ENCODE measurements at places on chromosomes 1 and 21.
A peak's percentile ranks its signal among the peaks of the same experiment; 100 is the strongest.

- H3K36me3 ChIP-seq: no peaks in the 10 kb centered on the region
- H3K27me3 ChIP-seq: no peaks in the 10 kb centered on the region
- no peak overlapping the region for H3K27ac ChIP-seq
- no peaks in the 10 kb centered on the region for H3K4me1 ChIP-seq
Observed at GRCh38 chr1:179663810-179664209, 72.2 kb downstream of the TDRD5 start.

DNA sequence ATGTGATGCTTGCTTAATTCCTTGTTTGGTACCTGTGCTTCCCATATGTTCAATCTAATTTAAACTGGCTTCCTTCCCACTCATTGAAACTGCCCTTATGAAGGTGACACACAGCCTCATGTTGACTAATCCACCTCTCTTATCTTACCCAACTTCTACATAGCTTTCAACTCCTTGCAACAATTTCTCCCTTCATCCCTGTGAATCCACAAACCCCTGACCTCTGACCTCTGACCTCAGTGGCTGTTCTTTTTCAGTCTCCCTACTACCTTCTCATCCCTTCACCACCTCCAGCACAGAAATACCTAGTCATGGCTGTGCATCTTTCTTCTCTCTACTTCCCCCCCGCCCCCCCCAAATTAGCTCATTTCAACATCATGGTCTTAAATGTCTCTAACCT, 144.5 kb downstream of the TTLL7 start:
- H3K36me3 ChIP-seq: no peaks in the 10 kb centered on the region
- H3K27me3 ChIP-seq: no peaks in the 10 kb centered on the region
- H3K4me1 ChIP-seq: no peaks in the 10 kb centered on the region

DNA sequence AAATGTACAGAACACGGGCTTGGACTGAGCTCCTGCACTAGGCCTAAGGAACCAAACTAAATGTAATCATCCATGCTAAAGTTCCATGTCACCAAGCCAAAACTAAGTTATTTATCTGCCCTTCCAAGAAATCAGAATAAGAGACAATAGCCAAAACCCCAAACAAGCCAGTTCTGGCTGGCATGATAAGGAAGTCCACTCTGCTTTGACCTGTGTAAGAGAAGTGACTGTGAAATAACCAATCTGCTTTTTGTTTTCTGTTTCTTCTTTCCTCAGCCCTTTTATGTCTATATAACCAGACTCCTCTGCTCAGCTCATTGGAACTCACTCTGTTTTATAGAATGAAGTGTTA, 15.1 kb downstream of the PLPPR5 start:
- H3K4me1 ChIP-seq: peaks cover 17% of the 10 kb centered on the region
- no peak for DNase-seq
- no peak overlapping the region for H3K4me3 ChIP-seq
- no peaks in the 10 kb centered on the region for H3K36me3 ChIP-seq
- H3K27ac ChIP-seq: no peak overlapping the region

- no peak overlapping the region for H3K27ac ChIP-seq
- no peaks in the 10 kb centered on the region for H3K36me3 ChIP-seq
- H3K4me1 ChIP-seq: peaks cover 42% of the 10 kb centered on the region
- peak; percentile 36 for DNase-seq
Observed at GRCh38 chr1:234726359-234726943, 116.5 kb upstream of the IRF2BP2 start.

GRCh38 chr1:43238085-43238484, 31.7 kb upstream of the TMEM125 start:
- no peaks in the 10 kb centered on the region for H3K4me1 ChIP-seq
- no peaks in the 10 kb centered on the region for H3K27me3 ChIP-seq
- no peak overlapping the region for H3K27ac ChIP-seq
- H3K4me3 ChIP-seq: no peak overlapping the region
- peak; percentile 89 for DNase-seq

DNA sequence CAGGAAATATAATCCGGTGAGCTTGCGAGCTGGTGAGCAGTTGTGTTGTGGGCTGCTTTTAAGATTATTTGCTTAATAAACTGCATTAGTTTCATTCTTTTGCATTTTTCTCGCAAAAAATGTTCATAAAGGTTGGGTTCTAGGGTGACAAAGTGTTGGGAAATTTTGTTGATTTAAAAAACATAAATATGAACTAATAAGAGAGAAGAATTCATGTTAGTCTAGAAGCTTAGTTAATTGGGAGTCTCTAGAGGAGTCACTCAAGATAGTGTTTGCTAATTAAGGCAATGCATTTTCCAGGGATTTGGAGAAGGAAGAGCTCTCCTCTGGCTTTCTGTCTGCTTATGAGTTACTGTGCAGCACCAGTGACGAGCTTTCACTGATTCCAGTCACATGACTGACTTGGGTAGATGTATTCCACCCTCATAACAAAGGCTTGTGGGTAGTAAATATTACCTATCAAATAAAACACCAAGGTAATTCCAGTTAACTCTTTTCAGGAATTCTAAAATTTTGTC, 417.0 kb downstream of the PTBP2 start:
- H3K4me3 ChIP-seq: no peak overlapping the region
- H3K36me3 ChIP-seq: no peaks in the 10 kb centered on the region
- H3K27me3 ChIP-seq: no peaks in the 10 kb centered on the region
- no peak overlapping the region for H3K27ac ChIP-seq
- no peaks in the 10 kb centered on the region for H3K4me1 ChIP-seq
- DNase-seq: no peak

DNA sequence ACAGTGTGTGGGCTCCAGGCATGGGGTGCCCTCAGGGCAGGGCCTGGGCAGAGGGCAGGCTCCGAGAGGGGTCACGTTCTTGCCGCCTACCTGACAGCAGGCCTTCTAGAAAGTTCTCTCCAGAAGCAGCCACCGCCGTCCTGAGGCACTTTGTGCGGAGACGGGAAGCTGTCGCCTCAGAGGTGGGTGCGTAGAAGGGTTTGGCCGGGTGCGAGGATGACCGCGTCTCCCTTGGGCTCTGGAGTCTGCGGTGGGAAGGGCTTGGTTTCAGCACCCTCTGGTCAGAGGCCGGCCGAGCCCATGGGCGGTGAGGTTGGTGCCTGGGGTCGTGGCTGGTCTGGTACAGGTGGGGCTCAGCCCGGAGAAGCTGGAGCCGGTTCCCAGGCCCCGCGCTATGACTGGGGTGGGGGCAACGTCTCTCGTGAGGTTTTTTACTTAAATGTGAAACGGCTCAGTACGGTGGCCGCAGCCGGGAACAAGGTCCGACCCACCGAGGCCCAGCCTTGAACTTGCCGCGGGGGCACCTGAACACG, 10.1 kb upstream of the TTLL10 start:
- peak overlapping the region; percentile 44 for H3K4me3 ChIP-seq
- H3K27me3 ChIP-seq: no peaks in the 10 kb centered on the region
- H3K36me3 ChIP-seq: no peaks in the 10 kb centered on the region
- DNase-seq: no peak
- peaks cover 14% of the 10 kb centered on the region for H3K4me1 ChIP-seq

GRCh38 chr1:110011527-110012041, 22.8 kb upstream of the STRIP1 start:
- H3K4me1 ChIP-seq: peaks cover 10% of the 10 kb centered on the region
- peak; percentile 69 for DNase-seq
- peaks cover 55% of the 10 kb centered on the region for H3K36me3 ChIP-seq
- no peak overlapping the region for H3K4me3 ChIP-seq
- no peaks in the 10 kb centered on the region for H3K27me3 ChIP-seq

DNA sequence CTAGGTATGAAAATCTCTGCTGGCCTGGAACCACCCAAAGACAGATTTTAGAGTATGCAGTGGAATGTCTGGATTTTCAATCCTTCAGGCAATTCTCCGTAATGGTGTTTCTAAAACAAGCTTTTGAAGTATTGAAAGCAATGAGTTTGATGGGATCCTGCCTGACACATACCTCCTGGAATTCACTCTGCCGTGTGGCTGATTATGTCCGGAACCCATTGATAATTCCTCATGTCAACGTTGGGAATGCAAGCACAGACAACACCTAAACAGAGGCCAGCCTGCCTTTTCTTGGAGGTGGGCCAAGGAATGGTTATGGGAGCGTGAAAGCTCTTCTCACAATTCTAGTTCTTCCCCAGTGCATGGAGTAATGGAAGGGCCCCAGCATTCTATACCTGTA, 168.9 kb upstream of the HMCN1 start:
- H3K27me3 ChIP-seq: no peaks in the 10 kb centered on the region
- no peak overlapping the region for H3K4me3 ChIP-seq
- no peaks in the 10 kb centered on the region for H3K36me3 ChIP-seq
- no peak for DNase-seq
- H3K4me1 ChIP-seq: no peaks in the 10 kb centered on the region

GRCh38 chr1:160149233-160149632, 2.2 kb upstream of the ATP1A4 start:
- no peaks in the 10 kb centered on the region for H3K27me3 ChIP-seq
- H3K4me1 ChIP-seq: no peaks in the 10 kb centered on the region
- no peak overlapping the region for H3K27ac ChIP-seq
- no peak for DNase-seq

DNA sequence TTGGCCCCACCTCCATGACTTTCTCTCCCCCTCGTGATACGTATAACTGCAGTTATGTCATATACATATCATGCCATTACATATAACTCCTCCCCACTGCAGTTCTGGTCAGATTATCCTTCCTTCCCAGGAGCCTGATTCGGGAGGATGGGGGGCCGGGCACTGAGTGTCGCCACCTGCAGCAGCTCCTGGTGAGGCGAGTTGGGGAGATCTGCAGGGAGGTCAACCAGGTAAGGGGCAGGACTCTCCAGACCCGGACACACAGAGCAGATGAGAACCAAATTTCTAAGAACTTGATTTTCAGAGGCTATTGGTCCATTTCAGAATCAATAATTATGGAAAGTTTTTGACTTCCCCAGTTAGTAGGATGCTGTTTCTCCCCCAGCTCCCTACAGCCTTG, 19.5 kb downstream of the HYI start:
- H3K36me3 ChIP-seq: no peaks in the 10 kb centered on the region
- no peaks in the 10 kb centered on the region for H3K4me1 ChIP-seq
- no peaks in the 10 kb centered on the region for H3K27me3 ChIP-seq
- DNase-seq: no peak
- H3K4me3 ChIP-seq: no peak overlapping the region

DNA sequence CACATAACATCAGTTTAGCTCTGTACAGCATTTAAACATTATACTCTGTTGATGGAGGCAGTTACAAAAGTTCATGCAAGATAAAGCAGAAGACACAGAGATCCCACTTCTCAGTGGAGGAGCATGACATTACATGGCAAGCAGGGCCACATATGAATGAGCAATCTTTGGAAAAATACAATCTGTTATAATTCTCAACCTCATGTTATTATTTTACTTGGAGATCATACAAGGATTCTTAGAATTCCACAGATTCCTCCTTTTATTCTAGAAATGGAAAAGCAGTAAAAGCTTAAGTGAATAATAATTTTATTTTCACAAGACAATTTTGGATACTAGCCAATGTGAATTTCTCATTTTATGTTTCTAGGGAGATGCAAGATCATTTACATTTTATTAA, 66.6 kb downstream of the IFI44 start:
- no peak for DNase-seq
- H3K4me1 ChIP-seq: no peaks in the 10 kb centered on the region
- H3K27ac ChIP-seq: no peak overlapping the region

- no peak overlapping the region for H3K4me3 ChIP-seq
- no peaks in the 10 kb centered on the region for H3K4me1 ChIP-seq
- H3K36me3 ChIP-seq: peaks cover 6% of the 10 kb centered on the region
- no peak overlapping the region for H3K27ac ChIP-seq
- no peak for DNase-seq
- H3K27me3 ChIP-seq: no peaks in the 10 kb centered on the region
Observed at GRCh38 chr1:83017276-83017675, 981.7 kb downstream of the TTLL7 start.

GRCh38 chr1:204293605-204294337, 66.0 kb downstream of the PLEKHA6 start:
- no peak overlapping the region for H3K4me3 ChIP-seq
- H3K4me1 ChIP-seq: peaks cover 20% of the 10 kb centered on the region
- DNase-seq: no peak
- no peaks in the 10 kb centered on the region for H3K27me3 ChIP-seq
- no peak overlapping the region for H3K27ac ChIP-seq

DNA sequence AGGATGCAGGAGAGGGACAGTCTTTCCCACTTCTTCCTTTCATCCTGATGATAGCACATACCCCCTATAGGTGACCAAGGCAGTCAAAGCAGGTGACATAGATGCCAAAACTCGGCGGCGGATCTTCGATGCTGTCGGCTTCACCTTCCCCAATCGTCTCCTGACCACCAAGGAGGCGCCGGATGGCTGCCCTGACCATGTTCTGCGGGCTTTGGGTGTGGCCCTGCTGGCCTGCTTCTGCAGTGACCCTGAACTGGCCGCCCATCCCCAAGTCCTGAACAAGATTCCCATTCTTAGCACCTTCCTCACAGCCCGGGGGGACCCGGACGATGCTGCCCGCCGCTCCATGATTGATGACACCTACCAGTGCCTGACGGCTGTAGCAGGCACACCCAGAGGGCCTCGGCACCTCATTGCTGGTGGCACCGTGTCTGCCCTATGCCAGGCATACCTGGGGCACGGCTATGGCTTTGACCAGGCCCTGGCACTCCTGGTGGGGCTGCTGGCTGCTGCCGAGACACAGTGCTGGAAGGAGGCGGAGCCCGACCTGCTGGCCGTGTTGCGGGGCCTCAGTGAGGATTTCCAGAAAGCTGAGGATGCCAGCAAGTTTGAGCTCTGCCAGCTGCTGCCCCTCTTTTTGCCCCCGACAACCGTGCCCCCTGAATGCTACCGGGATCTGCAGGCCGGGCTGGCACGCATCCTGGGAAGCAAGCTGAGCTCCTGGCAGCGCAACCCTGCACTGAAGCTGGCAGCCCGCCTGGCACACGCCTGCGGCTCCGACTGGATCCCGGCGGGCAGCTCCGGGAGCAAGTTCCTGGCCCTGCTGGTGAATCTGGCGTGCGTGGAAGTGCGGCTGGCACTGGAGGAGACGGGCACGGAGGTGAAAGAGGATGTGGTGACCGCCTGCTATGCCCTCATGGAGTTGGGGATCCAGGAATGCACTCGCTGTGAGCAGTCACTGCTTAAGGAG, 2.9 kb downstream of the NCDN start:
- H3K36me3 ChIP-seq: no peaks in the 10 kb centered on the region
- peaks cover 17% of the 10 kb centered on the region for H3K4me1 ChIP-seq
- no peak overlapping the region for H3K4me3 ChIP-seq

GRCh38 chr1:54942976-54943375, 37.5 kb upstream of the TMEM61 start:
- DNase-seq: no peak
- H3K27me3 ChIP-seq: no peaks in the 10 kb centered on the region
- peaks cover 5% of the 10 kb centered on the region for H3K4me1 ChIP-seq
- H3K27ac ChIP-seq: no peak overlapping the region

DNA sequence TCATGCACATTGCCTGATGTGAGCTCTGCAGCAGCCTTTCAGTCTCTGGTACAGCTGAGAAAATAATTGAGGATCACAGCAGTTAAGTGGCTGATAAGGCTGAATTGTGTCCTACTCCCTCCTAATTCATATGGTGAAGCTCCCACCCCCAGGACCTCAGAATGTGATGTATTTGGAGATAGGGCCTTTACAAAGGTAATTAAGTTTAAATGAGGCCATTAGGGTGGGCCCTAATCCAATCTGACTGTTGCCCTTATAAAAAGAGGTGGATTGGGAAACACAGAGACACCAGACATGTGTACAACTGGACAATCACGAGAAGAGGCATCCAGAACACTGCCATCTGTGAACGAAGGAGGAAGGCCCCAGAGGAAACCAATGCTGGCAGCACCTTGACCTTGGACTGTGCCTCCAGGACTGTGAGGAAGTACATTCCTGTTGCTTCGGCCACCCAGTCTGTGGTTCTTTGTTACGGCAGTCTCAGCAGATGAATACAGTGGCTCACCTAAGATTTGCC, 148.1 kb downstream of the TRABD2B start:
- H3K4me1 ChIP-seq: no peaks in the 10 kb centered on the region
- DNase-seq: no peak
- no peak overlapping the region for H3K27ac ChIP-seq
- no peak overlapping the region for H3K4me3 ChIP-seq
- no peaks in the 10 kb centered on the region for H3K27me3 ChIP-seq

- H3K4me3 ChIP-seq: no peak overlapping the region
- no peaks in the 10 kb centered on the region for H3K27me3 ChIP-seq
- no peaks in the 10 kb centered on the region for H3K36me3 ChIP-seq
Observed at GRCh38 chr1:193283016-193283415, 96.6 kb upstream of the B3GALT2 start.

Data from GM23338 (cell line).